NCI-H510A treated with DMSO at 0.1 percent for 48 hours (cell line): ENCODE measurements at places on chromosomes 12 and 14.

GRCh38 chr12:27826076-27826475, 46.0 kb upstream of the MANSC4 start:
- no peak for DNase-seq

DNA sequence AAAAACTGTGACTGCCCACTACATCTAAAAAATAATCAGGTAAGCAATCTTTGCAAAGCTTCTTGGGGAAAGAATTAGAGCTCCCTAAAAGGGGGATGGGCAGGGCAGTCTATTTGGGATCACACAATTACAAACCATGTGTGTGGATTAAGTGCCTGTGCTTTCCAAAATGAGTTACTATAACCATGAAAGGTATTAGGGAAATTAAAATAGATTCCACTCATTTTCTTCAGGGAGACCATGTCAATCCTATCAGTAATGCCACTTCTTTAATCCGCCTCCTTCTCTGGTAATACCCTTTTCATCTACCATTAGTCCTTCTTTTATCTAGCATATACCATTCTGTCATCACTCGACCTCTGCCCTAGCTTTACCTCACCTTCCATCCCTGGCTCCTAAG, 53.7 kb downstream of the PAWR start:
- DNase-seq = no peak

DNA sequence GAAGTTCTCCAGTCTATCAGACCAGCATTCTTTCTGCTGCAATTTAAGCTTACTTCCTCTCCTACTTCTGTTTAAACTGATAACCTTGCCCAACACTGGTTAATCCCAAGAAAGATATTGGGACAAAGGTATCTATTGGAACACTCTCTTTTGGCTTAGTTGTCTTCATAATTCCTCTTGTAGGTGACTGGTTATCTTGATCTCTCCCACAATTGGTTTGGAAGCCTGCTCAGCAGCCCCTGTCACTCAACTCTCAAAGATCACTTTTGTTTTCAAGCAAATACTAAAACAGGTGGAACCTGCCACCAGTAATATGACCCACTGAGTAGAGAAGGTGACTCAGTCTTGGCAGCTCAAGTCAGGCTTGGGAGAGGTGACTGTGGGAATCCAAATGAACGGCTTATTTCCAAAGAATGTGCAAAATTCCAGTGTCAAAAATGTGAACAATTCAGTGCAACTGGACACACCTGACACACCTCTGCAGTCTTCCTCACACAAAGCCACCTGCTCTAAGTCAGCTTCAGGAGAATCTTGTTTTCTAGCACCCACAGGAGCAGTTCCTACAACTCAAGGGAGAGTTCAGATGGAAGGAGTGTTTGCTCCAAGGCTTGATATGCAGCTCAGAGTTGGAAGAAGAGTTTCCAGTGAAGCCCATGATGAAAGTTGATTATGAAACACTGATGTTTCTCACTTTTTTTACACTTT, 83.2 kb upstream of the SLC38A2 start:
- DNase-seq = no peak

GRCh38 chr12:91922139-91922538, 223.5 kb downstream of the BTG1 start:
- DNase-seq = no peak

GRCh38 chr14:86852530-86852929, 1140.5 kb downstream of the GALC start:
- no peak for DNase-seq

- no peak for DNase-seq
Observed at GRCh38 chr12:130830246-130830551, 8.9 kb downstream of the STX2 start.

GRCh38 chr12:89212339-89212771, 139.9 kb downstream of the DUSP6 start:
- DNase-seq = no peak

- no peak for DNase-seq
Observed at GRCh38 chr12:67826946-67827720, 162.1 kb upstream of the IFNG-AS1 start.

GRCh38 chr14:94355191-94355794, 32.2 kb upstream of the SERPINA6 start:
- DNase-seq = no peak

- DNase-seq = no peak
Observed at GRCh38 chr14:96497087-96497486, 5.1 kb upstream of the PAPOLA start.

DNA sequence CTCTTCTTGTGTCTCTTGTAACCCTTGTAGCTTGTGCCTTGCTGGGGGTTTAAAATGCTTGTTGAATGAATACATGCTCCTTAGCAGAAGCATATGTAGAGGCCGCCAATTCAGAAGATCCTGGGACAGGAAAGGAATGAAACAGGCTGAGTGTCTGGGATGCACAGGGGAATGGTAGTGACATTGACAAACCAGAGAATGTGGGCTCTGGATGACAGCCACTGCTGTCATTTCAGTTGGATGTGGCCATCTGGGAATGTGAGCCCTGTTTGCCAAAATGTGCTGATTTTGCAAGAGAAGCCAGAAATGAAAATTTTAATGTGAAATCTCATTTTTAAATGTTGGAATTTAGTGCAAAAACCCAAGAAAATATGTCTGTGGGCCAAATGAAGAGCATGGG, 136.8 kb downstream of the DACT1 start:
- no peak for DNase-seq

DNA sequence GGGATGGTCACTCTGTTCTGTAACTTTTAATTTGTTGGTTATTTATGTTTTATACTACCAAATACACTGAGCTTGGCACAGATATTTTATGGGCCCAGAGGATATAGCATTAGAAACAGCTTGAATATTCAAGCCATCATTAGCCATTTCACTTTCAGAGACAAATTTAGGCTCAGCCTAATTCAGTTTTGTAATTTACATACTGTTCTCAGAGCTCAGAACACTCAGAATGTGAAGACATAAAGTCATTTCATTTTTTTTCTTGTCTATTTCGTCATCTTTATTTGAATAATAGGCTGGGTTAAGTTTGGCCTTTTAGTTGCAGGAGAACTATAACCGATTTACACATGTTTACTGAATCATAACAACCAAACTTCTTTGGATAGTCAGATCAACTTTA, 361.7 kb downstream of the SNAPC1 start:
- no peak for DNase-seq

GRCh38 chr12:62523619-62524018, 57.0 kb downstream of the MON2 start:
- DNase-seq = no peak

DNA sequence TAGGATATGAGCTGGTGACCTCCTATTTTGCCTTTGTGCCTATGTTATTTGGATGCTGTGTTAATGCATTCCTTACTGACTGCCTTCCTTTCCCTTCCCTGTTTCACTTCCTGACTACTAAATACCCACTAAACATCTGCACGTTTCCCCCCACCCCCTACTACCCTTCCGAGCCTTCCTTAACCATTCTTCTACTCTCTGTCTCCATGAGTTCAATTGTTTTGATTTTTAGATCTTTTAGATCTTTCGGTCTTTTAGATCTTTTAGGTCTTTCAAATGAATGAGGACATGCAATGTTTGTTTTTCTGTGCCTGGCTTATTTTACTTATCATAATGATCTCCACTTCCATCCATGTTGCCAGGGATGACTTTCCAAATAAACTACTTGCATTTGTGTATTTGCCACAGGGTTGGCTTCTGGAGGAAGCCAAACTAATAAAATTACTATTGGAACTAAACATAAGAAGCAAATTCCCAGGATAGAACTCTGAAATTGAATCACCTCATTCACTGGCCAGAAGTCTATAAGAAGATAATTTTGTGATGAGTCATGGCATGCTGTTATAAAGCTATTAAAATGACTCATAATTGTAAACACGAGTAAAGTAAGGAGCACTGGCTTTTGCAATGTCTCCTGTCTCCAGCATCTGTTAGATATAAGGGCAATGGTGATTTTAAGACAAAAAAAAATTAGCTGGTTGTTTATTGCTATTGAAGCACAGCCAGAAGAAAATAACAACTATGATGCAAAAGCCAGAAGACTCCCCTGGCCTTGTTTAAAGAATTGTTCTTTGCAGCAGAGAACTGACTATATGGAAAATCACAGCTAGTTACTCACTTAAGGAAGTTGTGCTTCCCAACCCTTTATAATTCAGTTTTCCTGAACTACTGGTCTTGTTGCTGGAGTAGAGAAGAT, 586.3 kb downstream of the LRFN5 start:
- DNase-seq = no peak

DNA sequence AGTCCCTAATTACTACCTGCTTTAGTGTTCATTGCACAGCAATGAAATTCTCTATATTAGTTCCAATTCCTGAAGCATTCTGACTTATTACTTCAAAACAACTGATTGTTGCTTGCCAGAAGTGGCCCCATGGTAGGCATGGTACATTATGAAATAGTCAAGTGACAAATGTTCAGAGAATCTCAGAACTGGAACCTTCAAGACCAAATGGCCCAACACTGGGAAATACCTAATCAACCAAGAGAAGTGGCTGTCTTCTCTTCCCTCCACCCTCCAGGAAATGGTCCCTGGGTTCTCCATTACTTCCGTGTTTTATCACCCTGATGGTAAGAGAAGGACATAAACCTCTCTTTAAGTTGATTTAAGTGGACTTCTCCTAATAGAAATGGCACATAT, 49.9 kb downstream of the ITPR2 start:
- no peak for DNase-seq

- no peak for DNase-seq
Observed at GRCh38 chr14:95442016-95442632, 74.3 kb downstream of the SYNE3 start.

- no peak for DNase-seq
Observed at GRCh38 chr12:45718306-45718705, 11.2 kb upstream of the ARID2 start.

DNA sequence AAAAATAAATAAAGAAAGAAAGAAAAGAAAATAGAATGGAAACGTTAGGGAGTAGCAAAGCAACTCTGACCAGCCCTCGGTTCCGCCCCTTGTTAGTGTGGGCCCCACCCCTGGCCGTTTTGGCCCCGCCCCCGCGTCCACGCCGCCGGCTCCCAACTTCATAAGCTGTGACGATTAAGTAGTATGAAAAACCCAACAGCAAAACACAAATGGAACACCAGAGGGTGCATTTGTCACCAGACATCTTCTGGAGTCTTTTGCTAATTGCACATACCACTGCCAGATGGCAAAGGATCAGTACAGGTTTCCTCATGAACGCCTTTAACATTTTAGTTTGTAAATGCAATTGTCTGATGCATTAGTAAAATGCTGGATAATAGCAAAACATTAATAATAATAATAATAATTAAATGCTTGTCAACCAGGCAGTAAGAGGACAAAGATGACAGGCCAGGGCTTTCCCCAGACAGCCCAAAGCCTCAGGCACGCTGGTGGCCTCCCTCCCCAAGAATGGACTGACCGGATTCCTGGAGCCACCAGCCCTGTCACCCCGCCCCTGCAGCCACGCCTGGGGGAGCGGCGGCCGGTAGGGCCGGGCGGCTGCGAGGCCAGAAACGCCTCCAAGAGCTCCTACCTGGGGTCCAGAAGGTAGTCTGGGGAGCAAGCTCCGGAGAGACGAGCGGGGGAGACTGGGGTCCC, 23.6 kb downstream of the HSP90AA1 start:
- DNase-seq = peak; percentile 39
